ENCODE measurements at places on chromosomes 11 and 22.

- no peak for DNase-seq
Observed at GRCh38 chr11:84384731-84385130, 1098.6 kb upstream of the CCDC90B start.

DNA sequence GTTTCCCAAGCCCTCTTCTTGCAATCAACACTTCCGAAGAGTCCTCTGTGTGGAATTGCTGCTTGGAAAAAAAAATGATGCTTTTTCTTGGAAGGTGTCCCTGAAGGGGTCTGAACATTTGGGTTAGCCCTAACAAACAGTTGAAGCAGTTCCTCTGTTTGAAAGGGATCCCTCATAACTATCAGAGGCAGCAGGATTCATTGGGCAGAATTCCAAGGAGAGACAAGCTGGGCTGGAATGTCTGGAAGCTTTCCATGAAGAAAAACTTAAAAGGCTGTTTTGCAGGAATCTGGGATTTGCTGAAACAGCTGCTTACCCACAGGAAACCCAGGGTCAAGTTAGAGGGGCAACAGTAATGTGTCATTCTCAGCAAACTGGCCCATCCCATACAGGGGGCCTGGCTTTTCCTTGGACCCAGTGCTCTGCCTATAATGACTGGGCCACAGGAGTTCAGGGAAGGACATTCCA is 3.1 kb downstream of the CSNK2A3 start:
- peak; percentile 69 for DNase-seq

- no peak for DNase-seq
Observed at GRCh38 chr11:130498181-130498580, 49.7 kb downstream of the ADAMTS15 start.

DNA sequence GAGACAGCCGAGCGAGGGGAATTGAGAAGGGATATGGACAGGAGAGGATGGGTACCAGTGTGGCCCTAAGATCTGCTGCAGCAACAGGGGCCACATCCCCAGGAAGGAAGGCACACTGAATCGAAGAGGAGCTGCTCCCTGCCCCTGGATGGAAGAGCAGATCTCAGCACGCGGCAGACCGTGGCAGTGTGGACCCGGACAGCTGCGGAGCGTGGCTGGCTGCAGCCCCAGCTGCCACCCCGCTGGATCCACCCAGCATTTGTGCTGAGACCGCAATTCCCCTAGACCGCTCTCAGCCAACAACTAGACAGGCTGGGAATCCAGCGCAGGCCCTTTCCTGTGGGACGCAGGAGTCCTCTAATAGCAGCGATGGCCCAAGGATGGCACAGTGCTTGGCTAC is 94.7 kb downstream of the NECTIN1 start:
- no peak for DNase-seq

DNA sequence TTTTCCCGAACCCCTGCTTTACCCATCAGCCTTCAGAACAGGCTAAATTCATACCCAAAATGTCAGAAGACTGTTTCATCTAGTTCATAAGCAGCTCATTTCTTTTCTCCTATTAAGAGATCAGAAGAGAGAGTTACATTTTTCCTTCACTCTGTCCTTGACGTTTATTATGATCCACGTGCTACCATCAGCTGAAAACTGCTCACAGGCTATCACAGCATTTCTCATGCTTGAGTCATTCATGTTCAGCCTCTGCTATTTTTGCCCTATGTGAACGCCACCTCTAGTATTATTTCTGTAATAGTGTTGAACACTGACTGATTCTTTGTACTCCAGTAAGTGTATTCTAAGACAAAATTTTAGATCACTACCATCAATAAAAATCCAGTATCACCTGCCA is 51.9 kb downstream of the SLC1A2 start:
- peak; percentile 48 for DNase-seq

DNA sequence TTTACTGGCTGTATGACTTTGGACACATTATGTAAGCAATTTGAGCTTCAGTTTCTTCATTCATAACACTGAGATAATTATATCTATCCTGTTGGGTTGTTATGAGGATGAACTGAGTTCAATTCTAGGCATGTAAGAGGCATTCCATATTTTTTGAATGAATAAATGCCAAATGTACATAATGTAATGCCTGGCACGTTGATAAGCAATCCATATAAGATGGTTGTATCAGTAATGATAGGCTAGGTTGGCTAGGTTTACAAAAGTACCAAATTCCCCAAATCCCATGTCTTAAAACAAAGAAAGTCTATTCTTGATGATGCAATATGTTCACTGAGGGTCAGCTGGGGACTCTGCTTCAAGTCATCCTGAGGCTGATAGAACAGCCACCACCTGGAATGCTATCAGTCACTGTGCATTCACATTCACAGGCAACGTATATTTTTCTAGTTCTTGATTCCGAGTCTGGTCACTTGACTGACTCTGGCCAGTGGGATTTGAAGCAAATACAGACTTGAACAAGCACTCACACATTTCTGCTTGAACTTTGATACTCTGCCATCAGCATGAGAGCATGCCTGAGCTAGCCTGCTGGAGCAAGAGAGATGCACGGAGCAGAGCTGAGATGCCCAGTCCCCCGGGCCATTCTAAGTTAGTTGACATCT is 104.0 kb upstream of the TIMP3 start:
- DNase-seq = no peak

DNA sequence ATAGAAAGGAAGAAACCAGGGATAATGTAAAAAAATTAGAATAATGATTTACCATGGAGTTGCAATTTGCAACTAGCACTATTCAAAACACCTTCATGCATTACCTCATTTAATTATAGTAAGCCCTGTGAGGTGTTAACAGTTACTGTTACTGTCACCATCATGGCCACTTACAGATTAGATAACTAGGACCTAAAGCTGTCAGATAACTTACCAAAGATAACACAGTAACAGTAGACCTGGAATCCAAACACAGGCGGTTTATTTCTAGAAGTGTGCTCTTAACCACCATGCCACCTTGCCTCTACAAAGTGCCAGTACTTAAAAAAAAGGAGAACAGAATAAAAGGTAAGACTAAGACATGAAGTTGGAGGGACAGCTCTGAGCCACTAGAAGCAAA is 11.1 kb upstream of the LARGE1 start:
- DNase-seq = no peak

DNA sequence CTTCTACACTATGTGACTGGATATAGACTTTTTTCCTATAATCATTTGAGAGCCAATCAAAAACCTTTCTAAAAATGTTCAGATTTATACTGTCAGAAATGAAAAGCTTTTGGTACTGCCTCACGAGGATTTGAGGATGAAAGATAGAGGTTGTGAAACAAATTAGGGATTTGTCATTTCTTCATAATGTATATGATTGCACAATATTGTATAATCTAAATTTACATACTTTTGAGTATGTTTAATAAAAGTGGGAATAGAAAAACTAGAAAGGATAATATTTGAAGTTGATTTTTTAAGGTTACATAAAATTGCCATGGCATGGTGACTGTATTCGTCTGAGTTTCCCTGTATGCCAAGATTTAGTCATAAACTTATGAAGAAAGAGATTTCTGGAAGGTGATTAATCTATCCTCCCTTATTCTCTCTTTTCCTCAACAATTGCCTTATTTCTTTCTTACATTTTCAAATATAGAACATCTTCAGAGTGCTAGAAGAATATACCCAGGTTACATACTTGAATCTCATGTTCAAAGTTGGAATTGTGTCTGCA is 56.2 kb downstream of the CASP12 start:
- DNase-seq = no peak

DNA sequence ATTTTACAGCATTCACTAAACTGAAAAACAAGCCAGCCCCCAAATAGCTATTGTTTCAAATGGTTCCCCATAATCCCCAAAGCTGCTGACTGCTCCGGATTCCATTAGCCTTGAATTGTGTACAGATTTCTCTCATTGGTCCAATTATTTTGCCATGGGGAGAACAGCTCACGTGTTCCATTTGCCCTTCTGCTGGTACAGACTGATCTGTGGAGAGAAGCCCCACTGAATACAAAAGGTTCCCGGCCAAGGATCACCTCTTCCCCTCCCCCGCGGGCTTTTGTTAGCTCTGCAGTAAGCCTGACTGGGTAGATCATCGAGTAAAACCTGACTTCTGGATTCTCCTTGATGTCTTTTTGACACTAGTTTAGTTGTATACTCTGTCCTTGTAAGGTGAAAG is 9.1 kb upstream of the MAPK8IP1 start:
- no peak for DNase-seq

GRCh38 chr11:13942971-13943381 is 19.5 kb upstream of the SPON1 start:
- DNase-seq = no peak

DNA sequence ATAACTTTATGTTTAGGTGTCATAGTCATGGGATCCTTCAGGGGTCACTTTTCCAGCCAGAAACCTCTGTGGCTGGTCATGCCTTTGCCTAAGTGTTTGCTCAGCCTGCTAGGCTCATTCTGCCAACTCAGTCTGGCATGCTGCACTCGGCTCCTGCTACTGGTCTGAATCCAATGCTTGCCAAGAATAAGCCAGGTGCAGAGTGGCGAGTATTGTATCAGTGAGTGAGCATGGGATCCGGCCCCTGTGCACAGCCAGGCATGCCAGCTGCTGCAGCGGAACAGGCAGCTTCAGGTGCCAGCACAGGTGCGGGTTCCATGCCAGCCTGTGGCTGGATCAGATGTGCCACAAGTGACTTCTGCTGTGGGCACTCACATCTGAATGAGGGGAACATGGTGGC is 1269.3 kb upstream of the CNTN5 start:
- DNase-seq = no peak

DNA sequence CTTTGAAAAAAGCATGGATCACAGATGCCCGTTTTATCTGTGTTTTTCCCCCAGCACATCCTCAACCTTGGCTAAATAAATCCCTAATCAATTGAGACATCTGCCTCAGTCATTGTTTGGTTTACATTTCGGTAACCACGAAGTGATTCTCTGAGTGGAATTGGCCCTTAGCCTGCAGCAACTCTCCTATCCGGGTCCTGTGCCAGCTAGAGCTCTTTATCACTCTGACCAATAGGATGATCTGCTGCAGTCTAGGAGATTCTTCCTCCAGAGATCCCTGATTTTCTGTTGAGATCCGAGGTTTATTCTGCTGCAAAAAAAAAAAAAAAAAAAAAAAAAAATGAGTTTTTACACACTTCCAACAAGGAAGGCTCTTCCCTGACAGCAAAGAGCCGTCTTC is 137.3 kb downstream of the KCNA4 start:
- no peak for DNase-seq

DNA sequence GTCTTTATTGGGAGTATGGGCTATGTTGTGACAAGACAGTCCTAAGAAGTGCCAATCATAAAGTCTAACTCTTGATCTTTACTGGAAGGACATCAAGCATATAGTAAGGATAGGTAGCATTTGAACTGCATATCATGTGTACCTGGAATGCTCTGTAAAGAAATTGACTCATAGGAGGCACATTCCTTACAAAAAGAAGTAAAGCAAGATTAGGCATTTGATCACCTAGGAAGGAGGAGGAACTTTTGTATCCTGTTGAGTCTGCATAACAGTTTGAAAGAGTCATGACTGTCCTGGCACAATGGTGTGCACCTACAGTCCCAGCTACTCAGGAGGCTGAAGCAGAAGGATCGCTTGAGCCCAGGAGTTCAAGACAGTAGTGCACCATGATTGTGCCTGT is 42.2 kb upstream of the DNAJB7 start:
- no peak for DNase-seq

GRCh38 chr11:126329644-126330211 is 25.8 kb upstream of the ST3GAL4 start:
- DNase-seq = no peak

GRCh38 chr11:107266455-107266854 is 191.2 kb downstream of the CWF19L2 start:
- DNase-seq = no peak

- DNase-seq = no peak
Observed at GRCh38 chr11:21554284-21554683, 638.6 kb upstream of the ANO5 start.

DNA sequence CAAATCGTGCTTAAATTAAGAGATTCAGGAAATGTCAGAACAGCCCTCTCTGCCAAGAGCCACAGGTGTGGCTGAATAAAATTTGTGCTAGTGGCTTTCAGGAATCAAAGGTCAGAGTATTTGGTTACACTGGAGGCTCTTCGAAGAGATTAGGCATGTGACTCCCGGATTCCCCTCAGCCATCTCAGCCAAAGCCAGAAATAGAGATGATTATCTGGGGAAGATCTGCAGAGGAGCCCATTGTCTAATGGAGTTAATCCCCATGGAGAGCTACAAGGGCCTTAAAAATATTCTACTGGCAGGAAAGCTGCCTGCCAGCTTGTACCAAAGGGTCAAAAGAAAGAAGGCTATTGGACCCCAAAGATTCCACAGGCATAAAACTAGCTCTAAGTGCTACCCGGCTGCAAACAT is 1259.5 kb downstream of the TBC1D22A start:
- no peak for DNase-seq

DNA sequence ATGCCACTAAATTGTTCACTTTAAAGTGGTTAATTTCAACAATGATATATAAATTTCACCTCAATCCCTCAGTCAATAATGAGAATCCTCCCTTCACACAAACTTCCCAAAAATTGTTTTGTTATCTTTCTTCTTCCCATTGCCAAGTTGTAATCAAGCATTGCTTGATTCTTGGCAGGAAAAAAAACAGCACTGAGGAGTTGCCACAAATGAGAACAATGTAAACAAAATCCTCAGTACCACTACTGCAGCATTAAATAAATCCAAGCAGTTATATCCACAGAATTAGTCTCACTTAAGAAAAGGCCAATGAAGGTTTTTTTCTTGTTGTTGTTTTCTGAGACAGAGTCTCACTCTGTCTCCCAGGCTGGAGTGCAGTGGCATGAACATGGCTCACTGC is 38.2 kb downstream of the FAM168A start:
- DNase-seq = no peak

GRCh38 chr11:60274416-60274815 is 6.0 kb upstream of the MS4A4A start:
- DNase-seq = no peak

DNA sequence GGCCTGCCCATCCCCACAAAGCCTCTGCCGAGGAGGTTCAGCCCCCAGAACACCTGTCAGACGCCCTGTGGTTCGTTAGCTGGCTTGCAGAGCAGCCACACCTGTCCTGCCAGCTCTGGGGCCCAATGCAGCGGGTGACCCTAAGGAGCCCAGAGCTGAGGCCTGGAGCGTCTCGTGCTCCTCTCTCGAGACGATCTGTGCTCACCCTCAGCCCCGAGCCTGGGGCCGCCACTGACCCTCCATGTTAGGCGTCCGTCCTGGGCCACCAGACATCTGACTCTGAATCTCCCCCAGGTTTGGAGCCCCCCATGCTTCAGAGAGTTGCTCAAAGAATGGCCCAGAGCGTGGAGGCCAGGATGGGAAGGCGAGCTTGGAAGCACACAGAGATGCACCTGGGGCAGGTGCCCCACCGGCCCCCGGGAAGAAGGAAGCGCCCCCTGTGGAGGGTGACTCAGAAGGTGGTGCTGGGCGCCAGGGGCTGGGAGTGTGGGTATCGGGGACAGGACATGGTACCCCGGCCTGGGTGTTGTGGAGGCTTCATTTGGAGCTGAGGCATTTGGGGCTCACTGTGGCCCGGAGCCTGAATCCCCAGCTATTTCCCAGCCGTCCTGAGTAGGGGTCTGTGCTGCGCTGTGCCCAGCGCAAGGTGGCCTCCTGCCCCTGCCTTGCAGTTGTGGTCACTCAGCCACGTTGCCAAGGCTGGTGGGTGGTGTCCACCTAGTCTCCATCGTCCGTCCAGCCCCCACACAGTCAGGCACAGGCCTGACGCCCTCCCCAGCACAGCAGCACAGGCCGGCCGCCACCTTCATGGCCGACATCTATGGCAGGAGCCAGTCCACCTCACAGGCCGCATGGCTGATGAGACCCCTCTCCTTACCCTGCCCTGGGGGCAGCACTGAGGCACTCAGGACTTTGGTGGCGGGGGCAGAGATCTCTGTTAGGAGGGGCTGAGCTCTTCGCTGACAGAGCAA is 36.2 kb downstream of the SBF1 start:
- DNase-seq = no peak

All from skeletal muscle cell (primary cell).